ENCODE measurements at places on chromosomes 13 and 19.
A peak's percentile ranks its signal among the peaks of the same experiment; 100 is the strongest.

GRCh38 chr13:101955764-101956163, 446.1 kb downstream of the FGF14 start:
- DNase-seq: no peak

GRCh38 chr13:40911341-40911740, 107.8 kb downstream of the ELF1 start:
- no peak for DNase-seq

GRCh38 chr13:99657848-99658260, 156.6 kb downstream of the TM9SF2 start:
- DNase-seq: peak; percentile 79

DNA sequence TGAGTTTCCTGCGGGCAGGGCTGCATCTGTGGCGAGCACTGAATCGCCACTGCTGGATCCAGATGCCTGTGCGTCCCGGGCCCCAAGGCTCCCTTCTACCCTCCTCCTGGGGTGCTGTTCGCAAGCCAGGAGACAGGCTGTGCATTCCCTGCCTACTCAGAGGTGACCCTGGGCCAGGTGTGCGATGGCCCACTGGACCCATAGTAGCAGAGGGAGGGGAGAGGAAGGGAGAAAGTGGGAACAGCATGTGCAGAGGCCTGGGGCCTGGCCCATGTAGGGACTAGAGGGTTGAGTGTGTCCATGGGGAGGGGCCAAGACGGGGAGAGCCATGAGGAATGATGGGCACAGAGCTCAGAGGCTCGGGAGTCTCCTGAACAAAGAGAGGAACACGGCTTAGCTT, 27.3 kb downstream of the CARM1 start:
- no peak for DNase-seq

GRCh38 chr13:26589754-26590153, 32.3 kb downstream of the WASF3 start:
- no peak for DNase-seq

DNA sequence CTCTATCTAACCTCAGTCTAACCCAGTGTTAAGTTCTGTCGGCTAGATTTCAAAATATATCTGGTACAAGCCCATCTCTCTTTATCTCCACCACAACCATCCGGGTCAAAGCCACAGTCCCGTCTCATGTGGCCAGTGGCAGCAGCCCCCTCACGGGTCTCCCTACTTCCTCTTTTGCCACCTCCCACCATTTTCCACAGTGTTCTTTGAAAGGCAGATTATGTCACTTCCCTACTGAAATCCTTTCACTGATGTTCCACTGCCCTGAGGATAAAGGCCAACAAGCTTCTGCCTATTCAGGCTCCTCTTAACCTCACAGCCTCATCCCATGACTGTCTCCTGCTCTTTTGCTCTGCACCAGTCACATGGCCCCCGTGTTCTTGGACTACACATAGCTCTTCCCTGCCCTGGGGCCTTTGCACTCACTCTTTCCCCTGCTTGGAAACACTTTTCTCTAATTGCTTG, 117.2 kb downstream of the UBL3 start:
- no peak for DNase-seq

DNA sequence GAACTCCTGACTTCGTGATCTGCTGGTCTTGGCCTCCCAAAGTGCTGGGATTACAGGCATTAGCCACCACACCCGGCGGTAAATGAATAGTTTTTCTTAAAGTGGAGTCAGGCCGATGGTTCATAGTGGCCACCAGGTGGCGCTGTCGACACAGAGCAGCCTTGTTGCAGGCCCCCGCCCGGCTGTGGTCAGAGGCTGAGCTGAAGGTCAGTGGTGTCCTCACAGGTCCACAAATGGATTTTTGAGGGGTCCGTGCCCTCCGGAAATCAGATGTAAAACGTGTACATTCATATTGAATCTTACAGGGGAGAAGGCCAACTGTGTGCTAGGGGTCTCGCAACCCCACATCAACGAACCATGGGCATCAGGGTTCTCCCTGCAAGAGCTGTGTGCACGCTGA, 13.4 kb upstream of the WDR18 start:
- no peak for DNase-seq

DNA sequence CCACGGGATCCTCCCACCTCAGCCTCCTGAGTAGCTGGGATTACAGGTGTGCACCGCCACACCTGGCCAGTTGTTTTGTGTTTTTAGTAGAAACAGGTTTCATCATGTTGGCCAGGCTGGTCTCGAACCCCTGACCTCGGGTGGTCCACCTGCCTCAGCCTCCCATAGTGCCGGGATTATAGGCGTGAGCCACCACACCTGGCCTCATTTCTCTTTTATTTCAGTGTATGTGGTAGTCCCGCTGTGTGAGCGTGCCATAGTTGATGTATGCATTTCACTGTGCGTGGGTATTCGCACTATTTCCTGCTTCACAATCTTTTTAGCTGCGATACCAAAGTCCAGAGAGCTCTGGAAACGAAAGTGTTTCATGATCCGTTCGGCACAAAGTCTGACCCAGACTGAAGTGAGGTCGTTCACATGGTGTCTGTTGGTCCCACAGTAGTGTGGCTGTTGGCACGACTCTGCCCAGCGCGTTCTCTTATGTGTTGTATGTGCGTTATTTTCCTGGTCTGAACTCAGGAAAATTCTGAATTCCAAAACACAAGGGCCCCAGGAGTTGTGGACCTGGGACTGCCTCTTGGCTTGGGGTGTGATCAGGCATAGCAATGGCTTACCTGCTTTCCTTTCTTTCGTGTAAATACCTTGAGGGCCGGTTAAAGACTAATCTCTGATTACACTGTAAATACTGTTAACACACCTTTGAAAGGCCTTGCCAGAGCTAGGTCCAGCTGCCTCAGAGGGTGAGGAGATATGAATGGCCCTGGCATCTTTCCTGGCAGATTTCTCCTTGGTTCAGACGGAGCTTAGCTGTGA, 8.6 kb downstream of the EPN1 start:
- DNase-seq: no peak

DNA sequence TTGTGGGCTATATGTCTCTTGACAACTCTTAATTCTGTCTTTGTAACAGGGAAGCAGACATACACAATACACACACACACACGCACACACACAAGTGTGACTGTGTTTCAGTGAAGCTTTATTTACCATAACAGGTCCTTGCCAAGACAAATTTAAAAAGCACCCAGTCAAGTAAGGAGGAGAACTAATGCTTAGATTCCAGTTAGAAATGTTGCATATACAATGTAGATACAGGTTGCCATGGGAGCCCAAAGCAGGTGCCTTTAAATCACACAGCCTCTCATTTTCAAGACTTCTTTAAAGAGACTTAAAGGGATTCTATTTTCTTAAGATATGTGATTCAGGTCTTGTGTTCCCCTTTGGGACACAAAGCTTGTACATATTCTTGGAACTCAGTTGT, 1551.9 kb downstream of the EFNB2 start:
- no peak for DNase-seq

- DNase-seq: no peak
Measured at GRCh38 chr13:20400774-20401173, 124.9 kb downstream of the CRYL1 start.

DNA sequence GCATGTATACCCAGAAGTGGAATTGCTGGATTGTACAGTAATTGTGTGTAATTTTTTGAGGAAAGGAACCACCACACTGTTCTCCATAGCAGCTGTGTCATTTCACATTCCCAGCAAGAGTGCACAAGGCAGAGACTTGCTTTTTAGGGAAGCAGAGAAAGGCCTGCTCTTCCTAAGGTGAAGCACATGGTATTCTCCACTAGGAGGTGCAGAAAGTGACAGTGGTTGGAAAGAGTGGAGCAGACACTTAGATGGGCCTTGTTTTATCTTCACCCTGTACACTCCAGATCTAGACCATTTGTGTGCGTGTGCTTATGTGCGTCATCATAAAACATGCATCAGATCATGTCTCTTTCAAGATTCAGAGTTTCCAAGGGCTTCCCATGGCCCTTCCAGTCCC, 35.0 kb downstream of the FAM124A start:
- DNase-seq: no peak

DNA sequence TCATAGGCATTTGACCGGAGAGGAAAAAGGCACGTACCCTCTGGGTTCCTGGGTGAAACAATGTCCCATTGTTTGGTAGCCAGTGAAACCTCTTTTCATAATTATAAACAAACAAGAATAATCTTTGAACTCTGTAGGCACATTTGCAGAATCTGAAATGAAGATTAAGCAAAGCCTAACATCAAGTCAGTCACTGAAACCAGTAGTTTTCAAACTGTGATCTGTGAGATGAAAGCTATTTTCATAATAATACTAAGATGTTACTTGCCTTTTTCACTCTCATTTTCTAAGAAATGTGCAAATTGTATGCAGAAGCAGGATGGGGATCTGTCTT, 105.4 kb downstream of the WDFY2 start:
- no peak for DNase-seq

GRCh38 chr13:43405457-43405856, 381.3 kb downstream of the ENOX1 start:
- no peak for DNase-seq

GRCh38 chr19:42465827-42466280, 23.1 kb upstream of the CXCL17 start:
- DNase-seq: no peak

GRCh38 chr13:98274921-98275487, 97.9 kb upstream of the RNF113B start:
- DNase-seq: peak; percentile 42

DNA sequence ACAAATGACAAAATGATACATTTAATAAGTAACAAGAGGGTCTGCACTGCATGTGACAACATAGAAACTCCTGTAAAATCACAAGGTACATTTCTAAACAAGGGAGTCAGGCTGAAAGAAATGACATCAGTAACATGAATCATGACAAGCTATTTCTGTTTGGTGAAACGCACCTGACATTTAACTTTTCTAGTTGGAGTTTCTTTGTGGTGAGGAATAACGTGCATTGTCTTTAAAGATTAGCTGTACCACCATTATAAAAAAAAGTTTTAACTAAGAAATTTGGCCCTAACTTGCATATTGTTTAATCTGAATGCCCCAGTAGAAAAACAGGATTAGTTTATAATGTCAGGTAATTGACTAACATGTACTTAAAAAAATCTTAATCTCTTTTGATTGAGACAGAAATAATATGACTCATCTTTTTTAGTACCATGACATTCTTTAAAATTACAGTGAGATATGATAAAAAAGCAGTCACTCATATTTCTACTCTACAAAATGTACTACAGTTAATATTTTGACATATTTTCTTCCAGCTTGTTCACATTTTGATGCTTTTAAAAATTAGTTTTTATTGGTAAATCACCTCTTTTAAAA, 418.2 kb downstream of the KLF12 start:
- no peak for DNase-seq

DNA sequence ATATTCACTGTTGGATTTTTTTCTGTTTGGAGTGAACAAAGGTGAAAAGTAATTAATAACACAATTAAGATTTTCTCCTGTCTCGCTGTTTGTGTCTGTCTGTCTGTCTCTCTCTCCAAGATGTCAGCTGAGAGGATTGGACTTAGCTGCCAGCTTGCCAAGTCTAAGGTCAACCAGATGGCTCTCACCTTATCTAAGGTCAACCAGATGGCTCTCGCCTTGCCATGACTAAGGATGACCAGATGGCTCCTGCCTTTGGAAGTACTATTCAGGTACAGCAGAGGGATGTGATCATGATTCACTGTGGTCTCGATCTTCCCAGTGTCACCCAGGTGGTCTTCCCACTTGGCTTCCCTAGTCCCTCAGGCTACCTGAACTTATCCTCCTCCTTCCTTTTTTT, 1436.4 kb downstream of the UQCRFS1 start:
- peak; percentile 8 for DNase-seq

GRCh38 chr19:55443824-55444480, 852 bp upstream of the SHISA7 start:
- DNase-seq: no peak

DNA sequence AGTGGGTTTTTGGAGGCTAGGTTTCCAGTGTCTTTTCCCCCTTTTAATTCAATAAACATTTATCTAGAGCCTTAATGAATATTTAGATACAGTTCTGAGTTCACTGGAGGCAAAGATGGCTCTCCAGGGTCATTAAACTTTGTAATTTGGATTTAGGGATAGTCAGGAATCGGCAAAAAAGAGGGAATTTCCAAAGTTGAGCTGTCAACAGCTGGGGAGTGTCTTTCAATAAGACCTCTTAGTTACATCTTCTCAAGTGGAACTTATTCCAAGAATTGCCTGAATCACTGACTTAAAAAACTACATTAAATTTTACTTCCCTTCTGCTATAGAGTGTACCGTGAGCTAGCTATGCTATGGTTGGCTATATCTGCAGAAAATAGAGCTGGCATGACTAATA, 2.0 kb downstream of the LRCH1 start:
- DNase-seq: no peak

DNA sequence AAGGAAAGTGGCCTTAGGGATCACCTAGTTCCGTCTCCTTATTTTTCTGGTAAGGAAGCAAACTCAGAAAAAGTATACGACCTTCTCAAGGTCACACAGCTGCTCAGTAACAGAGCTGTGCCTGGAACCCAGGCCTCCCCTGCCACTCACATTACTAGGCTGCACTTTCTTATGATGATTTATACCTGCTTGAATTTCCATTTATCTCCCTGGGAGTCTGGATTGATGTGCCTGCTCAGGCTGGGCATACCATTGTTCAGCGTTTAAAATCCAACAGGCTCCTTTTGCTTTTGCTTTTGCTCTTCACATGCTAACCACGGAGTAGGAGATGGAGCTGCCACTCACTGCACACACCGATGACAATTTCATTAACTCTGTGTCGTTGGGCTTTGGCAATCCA, 241.0 kb downstream of the OLFM4 start:
- no peak for DNase-seq

- no peak for DNase-seq
Measured at GRCh38 chr13:75657111-75657510, 21.0 kb downstream of the LMO7 start.

DNA sequence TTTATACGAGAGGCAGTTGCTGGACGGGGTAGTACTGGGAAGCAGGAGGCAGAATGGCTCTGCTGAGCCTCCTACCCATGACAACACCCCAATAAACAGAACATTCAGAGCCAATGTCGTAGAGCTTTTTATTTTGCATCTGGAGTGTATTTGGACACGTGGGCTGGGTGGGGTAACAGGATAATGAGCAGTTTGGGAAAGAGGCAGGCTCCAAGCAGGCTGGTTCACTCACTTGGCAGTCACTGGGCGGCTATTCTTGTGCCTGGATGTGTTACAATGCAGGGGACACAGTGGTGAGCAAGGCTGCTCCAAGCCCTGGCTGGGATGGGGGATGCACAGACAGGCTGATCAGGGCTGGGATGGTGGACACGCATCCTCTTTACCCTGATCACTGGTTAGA, 9.5 kb downstream of the ACTMAP start:
- no peak for DNase-seq

GRCh38 chr19:10294368-10294697, 4.6 kb downstream of the ICAM5 start:
- DNase-seq: no peak

DNA sequence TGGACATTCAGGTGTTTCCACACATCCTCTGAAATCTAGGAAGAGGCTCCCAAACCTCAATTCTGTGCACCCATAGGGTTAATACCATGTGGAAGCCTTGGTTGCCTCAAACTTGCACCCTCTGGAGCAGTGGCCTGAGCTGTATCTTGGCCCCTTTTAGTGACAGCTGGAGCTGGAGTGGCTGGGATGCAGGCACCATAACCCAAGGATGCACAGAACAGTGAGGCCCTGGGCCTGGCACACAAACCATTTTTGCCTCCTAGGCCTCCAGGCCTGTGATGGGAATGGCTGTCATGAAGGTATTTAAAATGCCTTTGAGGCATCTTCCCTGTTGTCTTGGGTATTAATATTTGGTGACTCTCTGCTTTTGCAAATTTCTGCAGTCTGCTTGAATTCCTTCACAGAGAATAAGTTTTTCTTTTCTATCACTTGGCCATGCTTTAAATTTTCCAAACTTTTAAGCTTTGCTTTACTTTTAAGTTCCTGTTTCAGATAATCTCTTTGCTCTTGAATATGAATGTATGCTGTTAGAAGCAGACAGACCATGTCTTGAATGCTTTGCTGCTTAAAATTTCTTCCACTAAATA, 1594.5 kb upstream of the PCDH20 start:
- DNase-seq: no peak
